ENCODE measurements at places on chromosomes 1 and 21. TPM values are rescaled to one million over a fixed set of nuclear protein-coding genes. Genes with fewer than 3 reads are reported as not detected.

- no peaks in the 10 kb centered on the region for H3K4me1 ChIP-seq
- no peak overlapping the region for H3K27ac ChIP-seq
- no peaks in the 10 kb centered on the region for H3K27me3 ChIP-seq
- DNase-seq = no peak
Measured at GRCh38 chr21:41241341-41241740, 73.4 kb downstream of the BACE2 start.

DNA sequence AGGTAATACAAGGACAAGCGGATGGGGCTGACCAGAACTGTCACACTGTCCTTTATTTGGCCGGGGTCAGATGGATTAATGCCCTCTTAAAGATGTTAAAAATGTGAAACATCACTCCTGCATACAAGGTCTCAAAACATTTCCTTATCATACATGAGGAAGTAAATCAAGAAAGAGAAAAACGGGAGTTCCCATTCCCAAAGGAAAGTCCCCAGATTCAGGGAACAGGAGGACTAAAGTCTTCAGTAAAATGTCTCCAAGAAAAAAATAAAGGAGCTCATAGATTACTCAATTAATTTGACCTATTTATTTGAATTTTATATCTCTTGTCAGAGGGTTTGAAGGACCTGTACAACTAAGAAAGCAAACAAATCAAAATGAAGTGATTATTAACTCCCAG, 13.4 kb upstream of the HSD11B1 start:
- H3K36me3 ChIP-seq = no peaks in the 10 kb centered on the region
- peak overlapping the region; percentile 18 for H3K27ac ChIP-seq
- DNase-seq = no peak
- no peaks in the 10 kb centered on the region for H3K27me3 ChIP-seq

- H3K4me3 ChIP-seq = no peak overlapping the region
- H3K36me3 ChIP-seq = peaks cover 64% of the 10 kb centered on the region
- no peak overlapping the region for H3K27ac ChIP-seq
- H3K27me3 ChIP-seq = no peaks in the 10 kb centered on the region
- DNase-seq = no peak
- H3K4me1 ChIP-seq = peaks cover 65% of the 10 kb centered on the region
Measured at GRCh38 chr1:67004176-67004575, 49.8 kb downstream of the SLC35D1 start.

DNA sequence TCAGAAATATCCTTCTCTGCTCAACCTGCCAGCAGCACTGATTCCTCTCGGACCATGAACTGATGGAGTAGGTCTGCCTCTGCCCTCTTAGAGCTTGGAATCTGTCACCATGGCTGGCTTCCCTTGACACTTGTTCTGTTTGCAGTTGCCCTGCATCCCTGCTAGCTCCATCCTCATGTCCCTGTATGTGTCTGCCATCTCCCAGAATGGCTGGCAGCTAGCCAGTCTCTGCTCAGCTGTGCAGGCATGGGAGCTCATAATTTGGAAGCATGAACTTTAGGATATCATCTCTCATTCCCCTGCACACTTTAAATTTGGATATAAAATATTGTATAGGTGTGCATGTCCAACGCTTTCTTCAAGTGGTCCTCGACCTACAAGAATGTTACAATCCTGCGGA, 95.4 kb downstream of the C1orf94 start:
- no peak overlapping the region for H3K27ac ChIP-seq
- H3K4me1 ChIP-seq = no peaks in the 10 kb centered on the region
- no peaks in the 10 kb centered on the region for H3K36me3 ChIP-seq
- no peak overlapping the region for H3K4me3 ChIP-seq

- peak overlapping the region; percentile 78 for H3K27ac ChIP-seq
- H3K4me1 ChIP-seq = peaks cover 59% of the 10 kb centered on the region
- H3K36me3 ChIP-seq = no peaks in the 10 kb centered on the region
- H3K4me3 ChIP-seq = peak overlapping the region; percentile 72
Measured at GRCh38 chr1:95232646-95233318, 1.2 kb upstream of the RWDD3 start.

RASSF5 gene
- 2.2 TPM for total RNA-seq

ADAM30 gene
- total RNA-seq = not detected

- no peaks in the 10 kb centered on the region for H3K4me1 ChIP-seq
- no peaks in the 10 kb centered on the region for H3K27me3 ChIP-seq
- H3K27ac ChIP-seq = no peak overlapping the region
- H3K36me3 ChIP-seq = no peaks in the 10 kb centered on the region
Measured at GRCh38 chr1:226845624-226846023, 24.8 kb upstream of the PSEN2 start.

DNA sequence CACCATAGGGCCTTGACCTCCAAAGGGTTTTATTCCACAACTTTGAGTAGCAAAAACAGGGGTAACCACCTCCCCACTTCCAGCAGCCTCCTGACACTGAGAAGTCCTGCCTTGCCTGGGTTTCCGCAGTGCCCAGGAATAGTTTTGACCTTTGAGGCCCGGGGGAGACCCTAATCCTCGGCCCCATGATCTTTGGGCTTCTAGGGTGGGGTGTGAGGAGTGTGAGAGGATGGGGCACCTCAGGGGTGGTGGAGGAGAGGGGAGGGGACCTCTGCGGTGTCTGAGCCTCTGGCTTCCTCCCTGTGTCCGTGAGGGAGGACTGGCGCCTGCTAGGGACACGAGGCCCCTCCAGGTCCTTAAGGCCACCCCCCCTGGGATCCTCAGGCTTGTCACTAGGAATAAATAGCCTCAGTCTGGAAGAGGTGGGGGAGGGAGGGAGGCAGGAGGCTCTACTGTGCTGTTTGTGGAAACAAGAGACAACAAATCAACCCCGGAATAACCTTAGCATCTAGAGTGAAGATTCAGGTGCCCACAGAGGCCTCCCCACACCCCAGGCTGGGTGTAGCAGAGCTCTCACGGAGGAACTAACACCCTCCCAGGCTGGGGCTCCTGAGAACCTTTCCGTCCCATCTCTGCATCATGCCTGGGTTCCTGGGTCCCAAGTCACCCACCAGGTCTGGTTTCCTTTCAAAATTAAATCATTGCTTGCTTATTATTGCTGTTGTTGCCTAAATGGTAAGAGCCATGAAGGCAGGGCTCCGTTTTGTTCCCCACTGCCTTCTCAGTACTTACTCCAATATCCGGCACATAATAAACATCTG, 904 bp upstream of the FHL3 start:
- H3K4me3 ChIP-seq = peak overlapping the region; percentile 80
- H3K36me3 ChIP-seq = no peaks in the 10 kb centered on the region

DNA sequence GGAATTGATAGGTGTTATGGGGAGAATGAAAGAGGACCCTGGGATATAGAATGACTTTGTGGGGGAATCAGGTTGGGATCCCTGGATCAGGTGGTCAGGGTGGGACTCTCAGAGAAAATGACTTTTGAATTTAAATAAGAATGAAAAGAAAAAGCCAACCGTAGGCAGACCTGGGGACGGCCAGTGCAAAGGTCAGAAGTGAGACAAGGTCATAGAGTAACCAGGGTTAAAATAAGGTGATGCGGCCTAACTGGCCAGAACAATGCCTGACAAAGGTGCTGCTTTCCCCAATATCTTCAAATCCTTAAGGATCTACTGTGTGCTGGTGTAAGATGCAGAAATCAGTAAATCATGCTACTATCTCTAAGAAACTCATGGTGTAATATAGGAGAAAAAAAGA, 238.4 kb upstream of the JUN start:
- H3K4me1 ChIP-seq = peaks cover 12% of the 10 kb centered on the region
- no peak overlapping the region for H3K4me3 ChIP-seq
- no peak overlapping the region for H3K27ac ChIP-seq
- H3K36me3 ChIP-seq = no peaks in the 10 kb centered on the region
- DNase-seq = no peak

GRCh38 chr1:111943066-111943465, 46.4 kb downstream of the KCND3 start:
- no peak overlapping the region for H3K4me3 ChIP-seq
- peaks cover 6% of the 10 kb centered on the region for H3K4me1 ChIP-seq
- H3K27me3 ChIP-seq = no peaks in the 10 kb centered on the region
- DNase-seq = no peak
- no peaks in the 10 kb centered on the region for H3K36me3 ChIP-seq

- no peak overlapping the region for H3K27ac ChIP-seq
- H3K4me3 ChIP-seq = no peak overlapping the region
- DNase-seq = no peak
Measured at GRCh38 chr1:8722366-8722765, 95.1 kb downstream of the RERE start.

DNA sequence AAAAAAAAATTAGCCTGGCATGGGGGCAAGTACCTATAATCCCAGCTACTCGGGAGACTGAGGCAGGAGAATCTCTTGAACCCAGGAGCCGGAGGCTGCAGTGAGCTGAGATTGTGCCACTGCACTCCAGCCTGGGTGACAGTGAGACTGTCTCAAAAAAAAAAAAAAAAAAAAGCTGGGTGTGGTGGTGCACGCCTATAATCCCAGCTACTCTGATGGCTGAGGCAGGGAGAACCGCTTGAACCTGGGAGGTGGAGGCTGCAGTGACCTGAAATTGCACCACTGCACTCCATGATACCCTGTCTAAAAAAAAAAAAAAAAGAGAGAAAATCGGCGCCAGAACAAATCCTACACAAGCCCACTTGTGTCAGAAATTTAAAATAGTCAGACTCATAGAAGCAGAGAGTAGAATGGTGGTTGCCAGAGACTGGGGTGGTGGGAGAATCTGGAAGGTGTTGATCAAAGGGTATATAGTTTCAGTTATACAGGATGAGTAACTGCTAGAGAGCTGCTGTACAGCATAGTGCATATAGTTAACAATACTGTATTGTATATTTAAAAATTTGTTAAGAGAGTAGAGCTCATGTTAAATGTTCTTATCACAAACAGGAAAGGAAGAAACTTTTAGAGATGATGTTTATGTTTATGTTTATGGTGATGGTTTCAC, 9.6 kb downstream of the DIP2A start:
- H3K27ac ChIP-seq = no peak overlapping the region
- H3K27me3 ChIP-seq = no peaks in the 10 kb centered on the region
- DNase-seq = no peak
- no peak overlapping the region for H3K4me3 ChIP-seq
- no peaks in the 10 kb centered on the region for H3K4me1 ChIP-seq

DNA sequence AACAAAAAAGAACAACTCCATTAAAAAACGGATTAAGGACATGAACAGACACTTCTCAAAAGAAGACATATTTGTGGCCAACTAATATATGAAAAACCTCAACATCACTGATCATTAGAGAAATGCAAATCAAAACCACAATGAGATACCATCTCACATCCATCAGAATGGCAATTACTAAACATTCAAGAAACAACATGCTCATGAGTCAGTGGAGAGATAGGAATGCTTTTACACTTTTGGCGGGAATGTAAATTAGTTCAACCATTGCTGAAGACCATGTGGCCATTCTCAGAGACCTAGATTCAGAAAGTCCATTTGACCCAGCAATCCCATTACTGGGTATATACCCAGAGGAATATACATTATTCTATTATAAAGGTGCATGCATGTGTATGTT, 1442.6 kb upstream of the B3GALT2 start:
- no peak overlapping the region for H3K27ac ChIP-seq
- H3K4me3 ChIP-seq = no peak overlapping the region
- no peaks in the 10 kb centered on the region for H3K36me3 ChIP-seq
- H3K4me1 ChIP-seq = no peaks in the 10 kb centered on the region
- DNase-seq = no peak

- no peak overlapping the region for H3K27ac ChIP-seq
- peak; percentile 48 for DNase-seq
- no peak overlapping the region for H3K4me3 ChIP-seq
Measured at GRCh38 chr1:147168626-147169058, 3.6 kb downstream of the PRKAB2 start.

GRCh38 chr1:243364330-243364729, 108.5 kb downstream of the SDCCAG8 start:
- no peak overlapping the region for H3K27ac ChIP-seq
- no peak overlapping the region for H3K4me3 ChIP-seq
- no peaks in the 10 kb centered on the region for H3K27me3 ChIP-seq
- H3K4me1 ChIP-seq = no peaks in the 10 kb centered on the region
- DNase-seq = no peak

DNA sequence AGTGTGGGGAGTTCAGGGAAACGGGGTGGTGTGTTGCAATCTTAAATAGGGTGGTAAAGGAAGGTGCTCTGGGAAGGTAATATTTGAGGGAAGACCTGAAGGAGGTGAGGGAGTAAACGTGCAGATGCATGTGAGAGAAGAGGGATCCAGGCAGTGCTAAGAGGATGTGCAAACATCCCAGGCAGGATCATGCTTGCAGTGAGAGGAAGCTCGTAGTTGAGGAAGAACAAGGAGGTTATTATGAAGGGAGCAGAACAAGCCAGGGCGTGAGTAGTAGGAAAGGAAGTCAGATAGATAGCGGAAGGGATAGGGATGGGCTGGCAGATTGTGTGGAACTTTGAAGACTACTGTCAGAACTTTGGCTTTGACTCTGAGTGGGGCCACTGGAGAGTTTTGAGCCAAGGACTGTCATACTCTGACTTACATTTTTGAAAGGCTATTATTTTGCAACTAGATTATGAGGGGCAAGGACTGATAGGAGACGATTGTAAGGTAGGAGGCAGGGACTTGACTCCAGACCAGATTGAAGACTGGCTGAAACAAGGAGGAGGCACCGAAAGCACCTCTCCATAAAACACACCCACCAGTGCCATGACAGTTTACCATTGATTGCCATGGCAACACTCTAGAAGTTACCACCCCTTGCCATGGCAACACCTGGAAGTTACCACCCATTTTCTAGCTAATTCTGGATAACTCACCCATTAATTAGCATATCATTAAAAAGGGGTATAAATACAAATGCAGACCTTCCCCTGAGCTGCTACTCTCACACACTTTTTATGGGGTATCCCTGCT, 67.0 kb downstream of the XCL2 start:
- H3K4me1 ChIP-seq = no peaks in the 10 kb centered on the region
- no peaks in the 10 kb centered on the region for H3K27me3 ChIP-seq
- no peaks in the 10 kb centered on the region for H3K36me3 ChIP-seq
- DNase-seq = no peak
- H3K4me3 ChIP-seq = no peak overlapping the region

GRCh38 chr1:89870998-89871397, 50.2 kb downstream of the LRRC8D start:
- H3K36me3 ChIP-seq = peaks cover 10% of the 10 kb centered on the region
- no peak overlapping the region for H3K27ac ChIP-seq
- H3K4me1 ChIP-seq = peaks cover 8% of the 10 kb centered on the region
- no peaks in the 10 kb centered on the region for H3K27me3 ChIP-seq
- peak; percentile 28 for DNase-seq
- no peak overlapping the region for H3K4me3 ChIP-seq

DNA sequence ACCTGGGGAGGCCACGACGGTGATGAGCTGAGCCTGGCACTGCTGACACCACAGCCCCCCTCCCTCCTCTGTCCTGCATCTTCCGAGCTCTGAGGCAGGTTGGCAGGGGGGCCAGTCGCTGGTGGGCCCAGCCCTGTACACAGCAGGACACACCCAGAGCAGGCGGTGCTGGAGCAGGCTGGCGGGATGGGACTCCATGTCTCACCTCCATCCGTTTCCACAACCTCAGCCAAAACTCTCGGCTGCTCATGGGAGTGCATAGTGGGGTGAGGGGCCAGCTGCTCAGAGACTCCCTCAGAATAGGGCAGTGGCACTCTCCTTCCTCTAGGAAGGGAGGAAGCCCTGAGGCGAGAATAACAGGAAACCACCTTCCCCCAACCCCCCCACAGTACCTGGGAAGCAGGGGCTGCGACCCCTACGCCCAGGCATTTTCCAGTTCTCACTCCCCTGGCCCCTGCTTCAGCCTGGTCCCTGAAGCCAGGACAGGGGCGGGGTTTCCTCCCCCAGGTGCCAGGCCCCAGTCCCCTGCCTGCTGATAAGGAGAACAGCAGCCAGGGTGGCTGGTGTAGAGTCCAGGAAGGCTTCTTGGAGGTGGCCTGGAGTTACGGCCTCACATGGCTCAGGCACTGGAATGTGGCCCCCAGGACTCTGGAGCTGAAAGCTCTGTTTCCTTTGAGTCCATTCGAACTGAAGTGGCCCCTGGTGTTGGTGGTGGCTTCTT, 3.2 kb upstream of the IBA57 start:
- H3K4me1 ChIP-seq = peaks cover 51% of the 10 kb centered on the region
- peak overlapping the region; percentile 52 for H3K27ac ChIP-seq
- peak; percentile 37 for DNase-seq
- no peaks in the 10 kb centered on the region for H3K36me3 ChIP-seq
- peaks cover 10% of the 10 kb centered on the region for H3K27me3 ChIP-seq
- no peak overlapping the region for H3K4me3 ChIP-seq

NHLH1 gene
- not detected for total RNA-seq

Data from stomach (tissue), 19 donors.